Stimulated activated CD8-positive, alpha-beta memory T cell treated with anti-CD3 and anti-CD28 coated beads, Interleukin-4, amount 100 ng/mL, for 48 hours (primary cell): ENCODE measurements at places on chromosomes 4 and X.

DNA sequence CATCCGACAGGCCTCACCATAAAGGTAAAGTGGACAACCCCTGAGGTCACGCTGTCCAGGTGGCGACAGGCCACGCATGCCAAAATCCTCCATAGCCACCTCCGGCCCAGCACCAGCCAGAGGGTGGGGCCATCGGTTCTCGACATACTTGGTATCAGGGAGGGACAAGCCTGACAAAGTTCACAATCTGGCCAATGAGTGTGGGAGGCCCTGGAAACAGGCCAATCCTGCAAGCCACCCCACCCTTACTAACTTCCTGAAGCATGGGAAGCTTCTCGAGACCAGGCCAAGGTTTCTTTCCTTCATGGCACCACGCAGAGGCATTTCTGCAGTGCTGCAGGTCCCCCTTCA, 73.8 kb downstream of the MTMR1 start:
- DNase-seq, result no peak

GRCh38 chrX:3468031-3468430, 121.6 kb upstream of the MXRA5 start:
- DNase-seq, result no peak

DNA sequence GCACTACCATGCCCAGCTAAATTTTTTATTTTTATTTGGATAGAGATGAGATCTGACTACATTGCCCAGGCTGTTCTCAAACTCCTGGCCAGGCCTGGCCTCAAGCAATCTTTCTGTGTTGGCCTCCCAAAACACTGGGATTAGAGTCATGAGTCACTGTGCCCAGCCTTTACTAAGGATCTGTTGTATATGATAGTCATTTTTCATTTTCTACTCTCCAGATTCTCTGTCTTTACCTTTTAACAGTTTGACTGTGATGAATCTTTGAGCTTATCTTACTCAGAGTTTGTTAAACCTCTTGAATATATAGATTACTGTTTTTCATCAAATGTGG, 161.8 kb downstream of the FNIP2 start:
- DNase-seq, result no peak

DNA sequence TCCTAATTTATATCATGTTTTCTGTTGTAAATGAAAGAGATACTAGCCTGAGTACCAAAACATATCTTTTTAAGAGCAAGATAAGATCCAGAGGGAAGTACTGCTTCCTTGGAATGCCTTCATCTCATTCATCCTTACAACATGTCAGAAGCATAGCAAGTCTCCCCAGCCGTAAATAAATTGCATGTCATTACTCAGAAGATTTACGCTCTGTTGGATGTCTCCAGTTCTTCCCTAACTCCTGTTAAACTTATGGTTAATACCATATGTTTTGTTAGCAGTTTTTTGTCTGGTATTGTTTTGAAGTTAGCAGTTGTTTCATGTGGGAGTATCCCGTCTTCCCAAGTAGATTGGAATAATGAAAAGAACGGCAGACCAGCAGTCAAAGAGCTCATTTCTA, 7.5 kb upstream of the GPC3 start:
- no peak for DNase-seq

- no peak for DNase-seq
Observed at GRCh38 chr4:189001971-189002450, 862.8 kb downstream of the TRIML1 start.

GRCh38 chrX:15882704-15883539, 28.3 kb upstream of the AP1S2 start:
- DNase-seq, result no peak

GRCh38 chrX:109841257-109841656, 108.2 kb upstream of the ACSL4 start:
- no peak for DNase-seq

GRCh38 chrX:121103381-121103780, 56.0 kb downstream of the GLUD2 start:
- DNase-seq, result no peak

DNA sequence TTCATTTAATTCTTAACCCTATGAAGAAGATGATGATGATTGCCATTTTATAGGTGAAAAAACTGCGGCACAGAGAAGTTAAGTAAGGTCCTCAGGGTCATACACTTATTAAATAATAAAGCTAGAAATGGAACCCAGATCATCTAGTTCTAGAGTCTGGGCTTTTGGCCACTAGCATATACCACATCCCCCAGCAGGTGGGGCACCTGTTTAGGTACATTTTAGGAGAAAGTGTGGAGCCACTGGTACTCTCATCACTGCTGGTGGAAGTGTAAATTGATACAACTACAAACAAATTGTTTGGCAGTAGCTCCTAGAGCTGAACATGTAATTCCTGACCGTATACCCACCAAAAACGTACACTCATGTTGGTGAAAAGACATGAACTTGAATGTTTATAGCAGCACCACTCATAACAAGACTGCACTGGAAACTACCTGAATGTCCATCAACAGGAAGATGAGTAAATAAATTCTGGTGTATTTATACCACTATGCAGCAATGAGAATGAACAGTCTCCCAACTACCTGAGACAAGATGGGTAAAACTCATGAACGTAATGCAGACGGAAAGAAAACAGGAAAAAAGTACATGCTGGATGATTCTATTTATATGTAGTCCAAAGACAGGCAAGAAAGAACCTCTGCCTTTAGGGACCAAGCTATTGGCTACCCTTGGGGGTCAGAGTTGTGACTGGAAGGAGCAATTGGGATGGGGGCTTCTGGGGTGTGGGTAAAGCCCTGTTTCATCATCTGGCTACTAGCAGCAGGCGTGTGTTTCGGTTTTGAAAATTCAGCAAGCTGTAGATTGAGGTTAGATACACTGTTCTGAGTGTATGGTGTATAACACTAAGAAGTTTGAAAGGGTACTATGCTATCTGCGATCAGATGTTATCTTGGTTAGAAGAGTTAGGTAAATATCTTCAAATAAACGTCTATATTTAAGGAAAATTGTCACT, 72.3 kb upstream of the ADGRG2 start:
- no peak for DNase-seq
